ENCODE measurements at places on chromosomes 11 and 22.

DNA sequence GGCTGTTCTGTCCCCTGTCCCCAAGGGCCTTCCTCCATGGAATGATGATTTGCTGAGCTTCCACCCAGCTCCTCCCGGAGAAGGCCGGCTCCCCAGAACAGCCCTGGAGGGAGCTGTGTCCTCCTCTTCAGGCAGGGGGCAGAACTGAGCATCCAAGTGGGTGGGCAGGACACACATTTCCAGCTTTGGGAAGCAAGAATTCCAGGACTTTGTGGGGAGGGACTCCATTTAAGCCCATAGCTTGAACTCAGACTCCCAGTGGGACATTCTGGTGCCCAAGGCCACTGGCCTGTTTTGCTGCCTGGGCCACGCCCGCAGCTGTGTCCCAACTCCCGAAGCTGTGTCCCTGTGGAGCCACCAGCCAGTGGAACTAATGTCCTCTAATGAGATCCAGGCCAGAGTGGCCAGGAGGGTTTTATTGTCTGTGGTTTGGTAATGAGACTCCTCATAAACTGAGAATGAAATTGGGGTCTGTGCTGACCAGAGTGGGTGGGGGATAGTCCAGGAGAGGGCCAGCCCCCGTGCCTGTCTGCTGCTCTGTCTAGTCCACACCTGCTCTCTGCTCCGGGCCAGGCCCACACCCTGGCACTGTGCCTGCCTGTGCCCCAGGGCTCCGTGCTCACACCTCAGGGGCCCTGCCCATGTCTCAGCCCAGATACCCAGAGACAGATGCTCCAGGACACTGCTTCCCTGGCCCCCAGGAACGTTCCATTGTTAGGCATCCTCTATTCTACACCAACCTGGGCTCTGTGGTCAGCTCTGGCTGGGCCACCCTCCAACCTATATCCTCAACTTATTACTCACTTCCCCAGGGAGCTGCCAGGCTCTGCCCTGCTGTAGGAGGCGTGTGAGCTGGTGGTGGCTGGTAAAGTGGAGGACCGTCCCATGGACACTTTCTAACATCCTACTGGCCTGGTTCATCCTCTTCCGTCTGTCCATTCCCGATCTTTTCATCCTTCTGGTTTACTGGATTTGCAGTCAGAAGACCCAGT, 7.6 kb downstream of the NECTIN1 start:
- no peak for DNase-seq

- DNase-seq, result no peak
These were observed 5.0 kb upstream of the ZDHHC5 start for GRCh38 chr11:57662893-57663292.

- DNase-seq, result no peak
These were observed 50.2 kb downstream of the FLRT1 start for GRCh38 chr11:64085906-64086257.

- no peak for DNase-seq
These were observed 50.3 kb downstream of the MPPED2 start for GRCh38 chr11:30535818-30536217.

DNA sequence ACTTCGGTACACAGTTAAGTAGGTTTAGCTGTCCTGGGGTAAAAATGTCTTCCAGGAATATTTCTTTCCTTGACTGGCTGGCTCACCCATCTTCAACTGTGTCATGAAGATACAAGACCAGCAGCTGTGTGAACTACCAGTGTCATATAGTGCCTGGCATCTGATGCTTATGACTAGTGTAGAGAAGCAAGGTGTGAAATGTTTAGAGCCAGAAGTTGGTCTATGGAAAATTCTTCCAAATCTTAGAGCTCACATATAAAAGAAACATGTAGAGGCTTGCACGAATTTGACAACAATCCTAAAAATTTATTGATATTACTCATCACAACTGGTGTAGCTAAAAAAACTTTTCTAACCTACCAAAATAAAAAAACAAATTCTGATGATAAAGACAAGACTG, 54.4 kb downstream of the ARL14EP start:
- no peak for DNase-seq

DNA sequence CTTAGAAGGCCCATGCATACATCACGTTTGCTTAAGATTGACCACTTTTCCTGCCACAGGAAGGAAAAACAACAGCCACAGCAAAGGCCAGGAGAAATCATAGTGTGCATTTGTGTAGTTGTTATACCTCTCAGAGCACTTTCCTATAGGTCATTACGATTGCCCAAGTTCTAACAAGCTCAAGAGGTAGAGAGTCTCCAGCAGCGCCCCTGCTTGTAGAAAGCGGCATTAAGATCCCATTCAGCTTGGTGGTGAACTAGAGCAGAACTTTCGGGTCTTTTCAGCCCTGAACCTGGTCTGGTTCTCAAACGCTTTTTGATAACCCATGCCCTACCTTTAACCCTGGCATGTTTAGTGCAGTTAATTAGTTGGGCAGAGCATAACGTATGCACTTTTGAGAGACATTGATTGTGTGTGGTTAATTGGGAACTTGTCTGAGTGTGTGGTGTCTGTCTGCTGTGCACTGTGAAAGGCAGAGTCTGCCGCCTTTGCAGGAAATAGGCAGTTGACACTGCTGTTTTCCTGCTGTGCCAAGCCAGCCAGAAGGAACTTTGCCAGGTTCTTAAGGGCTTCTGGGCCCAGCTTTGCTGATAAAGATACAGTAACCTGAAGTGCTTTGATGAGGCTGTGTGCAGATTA, 109.9 kb upstream of the CLMP start:
- DNase-seq, result no peak

GRCh38 chr11:5611627-5612026, 13.2 kb upstream of the TRIM34 start:
- no peak for DNase-seq

GRCh38 chr11:14537134-14537599, 17.0 kb upstream of the PSMA1 start:
- peak; percentile 44 for DNase-seq

DNA sequence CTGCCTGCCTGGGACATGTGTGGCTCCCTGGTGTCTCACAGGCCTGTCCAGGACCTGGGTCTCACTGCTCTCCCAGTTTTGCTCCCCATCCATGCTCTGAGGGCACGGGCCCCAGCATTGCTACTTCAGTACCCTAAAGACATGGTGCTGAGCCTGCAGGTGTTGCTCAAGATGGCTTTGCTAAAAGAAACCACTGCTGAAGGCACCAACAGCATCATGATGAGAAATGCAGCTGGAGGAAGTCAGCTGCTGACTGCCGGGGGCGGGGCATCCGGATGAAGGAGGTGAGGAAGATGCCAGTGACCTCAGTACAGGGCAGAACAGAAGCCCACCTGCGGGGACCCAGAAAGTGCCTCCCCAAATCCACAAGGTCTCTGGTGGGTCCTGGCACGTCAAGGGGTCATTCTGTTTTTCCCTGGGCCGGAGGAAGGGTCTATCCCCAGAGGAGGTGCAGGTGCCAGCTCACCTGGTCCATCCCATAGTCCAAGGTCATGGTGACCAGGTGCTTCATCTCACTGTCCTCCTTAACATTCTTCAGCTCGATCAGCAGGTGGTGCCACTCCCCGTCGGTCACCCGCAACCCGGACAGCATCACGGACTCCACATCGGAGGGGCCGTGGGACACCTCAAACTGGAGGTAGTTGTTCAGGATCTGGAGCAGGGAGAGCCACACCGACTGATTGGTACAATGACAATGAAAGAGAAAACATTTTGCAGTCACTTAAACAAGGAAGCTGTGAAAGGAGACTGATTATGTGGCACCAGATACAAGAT, 63.9 kb downstream of the TRMU start:
- DNase-seq, result no peak

- no peak for DNase-seq
These were observed 15.0 kb downstream of the IPO7 start for GRCh38 chr11:9399466-9399865.

DNA sequence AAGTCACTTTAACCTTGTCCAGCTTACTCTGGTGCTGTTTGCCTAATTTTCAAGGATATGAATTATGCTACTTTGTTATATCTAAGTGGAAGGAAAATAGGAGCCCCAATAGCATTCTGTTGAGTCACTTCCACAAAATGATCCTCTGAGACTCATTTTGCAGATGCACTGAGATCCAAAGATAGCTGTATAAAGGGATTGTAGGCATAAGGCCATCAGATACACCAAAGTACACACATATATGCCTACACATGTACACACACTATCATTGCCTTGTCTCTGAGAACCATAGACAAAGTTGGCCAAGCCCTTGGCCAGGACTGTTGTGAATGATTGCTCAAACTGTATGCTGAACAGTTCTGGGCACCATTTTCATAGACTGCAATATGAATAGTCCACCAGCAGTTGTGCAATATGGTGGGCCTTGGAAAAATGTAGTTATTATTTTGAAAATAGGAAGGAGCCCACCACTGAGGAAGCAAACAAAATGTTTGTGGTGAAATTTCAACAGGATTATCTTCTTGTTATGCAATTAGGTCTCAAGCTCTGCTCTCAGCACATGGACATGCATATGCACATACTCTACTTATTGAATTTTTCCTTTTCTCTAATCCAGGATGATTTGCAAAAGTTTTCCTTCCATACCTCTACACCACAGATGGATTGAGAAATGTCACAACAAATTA, 186.0 kb upstream of the CTSC start:
- DNase-seq, result no peak

GRCh38 chr11:69640260-69640994, 529 bp upstream of the CCND1 start:
- no peak for DNase-seq

- DNase-seq, result no peak
These were observed 282.1 kb downstream of the MIAT start for GRCh38 chr22:26939466-26939865.

GRCh38 chr11:47308050-47308823, 38.3 kb downstream of the MADD start:
- DNase-seq, result no peak

DNA sequence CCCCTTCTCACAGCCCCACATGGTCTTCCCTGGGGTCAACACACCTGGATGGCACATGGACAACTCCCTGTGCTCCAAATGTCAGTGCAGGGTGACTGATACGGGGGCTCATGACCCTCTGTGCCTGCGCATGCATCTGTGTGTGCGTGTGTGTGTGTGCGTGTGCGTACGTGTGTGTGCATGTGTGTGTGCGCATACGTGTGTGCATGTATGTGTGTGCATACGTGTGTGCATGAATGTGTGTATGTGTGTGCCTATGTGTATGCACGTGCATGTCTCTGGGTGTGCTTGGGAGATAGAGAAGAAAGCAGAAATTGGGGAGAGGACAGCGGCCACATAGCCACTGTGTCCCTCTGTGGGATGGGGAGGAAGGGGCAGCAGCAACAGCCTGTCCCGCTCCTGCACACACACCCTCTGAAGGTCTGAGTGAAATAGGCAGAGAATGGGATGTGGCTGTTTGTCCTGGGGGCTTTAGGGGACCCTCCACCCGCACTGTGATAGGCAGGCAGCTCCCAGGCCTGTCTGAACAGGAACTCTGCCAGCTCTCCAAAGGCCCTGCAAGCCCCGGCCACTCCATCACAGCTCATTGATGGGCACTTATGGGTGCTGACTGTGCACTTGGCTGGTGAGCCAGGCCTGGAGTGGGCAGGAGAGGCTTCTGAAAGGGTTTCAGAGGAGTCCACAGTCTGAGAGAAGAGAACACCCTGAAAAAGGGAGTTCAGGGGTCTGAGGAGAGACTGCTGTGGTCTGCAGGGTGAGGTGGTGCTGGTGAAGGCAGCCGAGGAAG, 28.7 kb upstream of the PICK1 start:
- DNase-seq, result no peak

DNA sequence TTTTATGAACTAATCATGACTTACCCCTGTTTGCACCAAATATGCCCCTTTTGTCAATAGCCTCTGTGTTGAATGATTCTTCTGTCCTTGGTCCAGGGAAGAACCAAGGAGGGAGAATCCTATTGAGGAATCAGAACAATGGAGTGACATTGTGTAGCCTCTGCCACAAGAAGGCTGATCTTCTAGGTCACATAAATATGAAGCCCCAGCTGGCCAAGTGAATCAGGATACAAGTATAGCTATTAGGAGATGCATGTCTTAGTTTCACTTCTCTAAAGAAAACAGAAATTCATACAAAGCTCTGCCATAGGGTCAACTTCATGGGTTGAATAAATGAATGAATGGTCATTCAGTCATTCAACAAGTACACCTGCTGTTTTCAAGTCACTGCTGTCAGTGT, 118.2 kb upstream of the BLID start:
- DNase-seq, result no peak

DNA sequence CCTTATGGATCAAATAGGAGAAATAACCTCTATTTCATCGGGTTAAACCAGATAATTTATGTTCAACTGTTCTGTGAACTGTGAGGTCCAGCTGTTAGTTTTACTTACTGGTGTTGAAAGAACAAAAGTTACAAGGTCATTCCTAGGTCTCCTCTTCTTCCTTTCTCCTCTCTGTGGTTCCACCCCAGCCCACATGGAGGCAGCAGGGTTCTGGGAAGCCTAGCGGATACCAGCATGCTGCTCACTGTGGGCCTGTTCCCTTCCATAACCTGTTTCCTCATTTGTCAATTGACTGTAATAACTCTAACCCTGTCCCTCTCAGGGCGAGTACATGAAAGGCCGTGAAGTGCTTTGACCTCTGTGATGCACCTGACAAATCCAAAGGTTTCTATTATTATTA, 27.8 kb downstream of the RELT start:
- DNase-seq, result no peak

GRCh38 chr22:38243007-38243765, 29.6 kb downstream of the TMEM184B start:
- DNase-seq, result peak; percentile 37
